ENCODE measurements at places on chromosomes 12 and 14.

DNA sequence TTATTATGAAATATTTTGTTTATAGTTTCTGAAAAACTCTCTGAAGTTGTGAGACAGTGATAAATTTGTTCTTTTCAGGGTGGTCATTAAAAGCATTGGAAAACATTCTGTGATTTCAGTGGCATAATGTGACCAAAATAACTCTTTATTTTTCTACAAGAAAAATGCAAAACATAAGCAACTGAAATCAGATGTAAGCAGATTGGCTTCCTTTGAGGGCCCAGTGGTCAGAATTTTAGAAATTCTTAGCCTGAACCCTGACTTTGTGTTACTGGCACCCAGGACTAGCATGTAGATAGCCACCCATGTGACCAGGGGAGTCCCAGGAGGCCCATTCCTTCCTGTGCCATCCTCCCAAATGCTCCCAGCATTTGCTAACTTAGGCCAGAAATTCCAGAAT is 145.6 kb upstream of the SLC38A2 start:
- no peak for DNase-seq

DNA sequence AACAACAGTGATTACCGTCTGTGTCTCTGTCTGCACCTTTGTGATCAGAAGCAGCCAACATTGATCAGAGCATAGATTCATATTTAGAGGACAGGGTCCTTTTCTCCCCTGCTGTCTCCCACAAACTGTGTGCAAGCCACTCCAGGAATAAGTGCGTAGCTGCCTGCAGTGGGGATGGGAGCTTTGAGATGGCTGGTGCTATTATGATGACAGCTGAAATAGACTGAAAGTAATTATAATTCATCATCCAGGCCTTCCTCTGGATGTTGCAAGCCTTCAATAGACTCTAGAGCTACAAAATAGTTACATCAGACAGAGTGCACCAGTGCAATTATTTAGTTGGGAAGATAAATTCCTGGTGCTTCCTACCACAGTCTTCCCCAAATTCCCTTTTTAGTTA is 68.1 kb downstream of the BORCS5 start:
- no peak for DNase-seq

- DNase-seq = no peak
Measured at GRCh38 chr12:4331221-4331620, 10.2 kb downstream of the TIGAR start.

GRCh38 chr12:52257074-52257551 is 17.3 kb upstream of the KRT86 start:
- DNase-seq = no peak

DNA sequence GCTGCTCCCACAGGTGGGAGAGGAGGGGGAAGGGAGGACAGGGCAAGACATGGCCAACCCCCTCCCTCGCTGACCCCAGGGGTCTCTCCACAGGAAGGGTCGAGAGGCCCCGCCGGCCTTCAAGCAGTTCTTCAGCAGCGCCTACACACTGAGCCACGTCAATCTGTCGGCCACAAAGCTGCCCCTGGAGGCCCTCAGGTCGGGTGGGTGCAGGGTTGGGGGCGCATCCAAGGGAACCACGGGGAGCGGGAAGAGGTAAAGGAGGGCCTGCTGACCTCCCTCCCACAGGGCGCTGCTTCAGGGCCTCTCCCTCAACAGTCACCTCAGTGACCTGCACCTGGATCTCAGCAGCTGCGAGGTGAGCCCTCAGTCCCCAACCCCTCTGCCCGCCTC is 6.1 kb downstream of the CARMIL3 start:
- DNase-seq = no peak

DNA sequence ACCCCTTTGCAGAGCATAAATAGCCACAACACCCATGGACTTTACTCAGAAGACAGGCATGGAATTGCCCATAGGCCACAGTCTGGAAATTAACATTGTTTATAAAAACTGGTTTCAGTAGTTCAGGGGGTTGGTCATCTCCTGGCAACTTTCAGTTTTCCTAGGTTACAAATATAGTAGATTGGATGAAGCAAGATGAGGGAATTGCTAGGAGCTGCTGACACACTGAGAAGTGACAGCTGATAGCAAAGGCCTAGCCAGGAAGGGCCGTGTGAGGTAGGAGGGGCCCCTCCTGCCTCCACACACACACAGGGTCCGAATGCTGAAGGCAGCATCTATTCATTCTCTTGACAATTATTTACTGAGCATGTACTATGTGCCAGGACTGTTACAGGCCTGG is 8.3 kb downstream of the GALNT16 start:
- no peak for DNase-seq

DNA sequence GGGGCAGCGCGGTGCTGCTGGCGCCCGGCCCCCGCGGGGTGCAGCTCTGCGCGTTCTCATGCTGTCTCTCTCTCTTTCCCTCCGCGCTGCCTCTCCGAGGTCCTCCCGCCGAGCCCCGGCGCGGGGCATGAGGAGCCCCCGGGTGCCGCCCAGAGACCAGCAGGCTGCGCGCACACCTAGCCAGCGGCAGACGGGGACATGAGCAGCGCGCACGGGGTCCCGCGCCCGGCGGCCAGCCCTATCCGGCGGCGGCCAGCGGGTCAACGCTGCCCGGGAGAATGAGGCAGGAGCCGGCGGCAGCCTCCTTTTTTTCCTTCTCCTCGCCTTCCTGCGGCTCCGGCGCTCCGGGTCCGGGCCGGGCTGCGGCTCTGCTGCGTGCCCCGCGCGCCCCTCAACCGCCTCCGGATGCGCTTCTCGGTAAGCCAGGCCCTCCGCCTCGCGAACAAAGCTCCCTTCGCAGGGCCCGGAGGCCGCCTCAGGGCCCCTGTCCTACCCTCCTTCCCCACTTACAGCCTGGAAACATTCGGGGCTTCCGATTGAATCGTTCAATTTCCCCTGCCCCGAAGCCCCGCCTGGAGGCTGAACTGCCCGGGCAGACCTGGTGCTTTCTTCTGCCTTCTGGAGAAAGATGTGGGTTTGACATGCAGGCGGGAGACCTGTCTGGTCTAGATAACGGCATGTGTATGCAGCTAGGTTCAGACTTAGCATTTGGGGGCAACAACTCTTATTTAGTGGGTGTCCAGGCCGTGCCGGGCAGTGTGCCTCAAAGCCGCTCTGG is at the start of gene TUNAR:
TUNAR (plus strand) TSS at position 72 of the 778 bp plus-strand sequence.
- DNase-seq = no peak

GRCh38 chr12:89622115-89622514 is 86.5 kb downstream of the ATP2B1 start:
- DNase-seq = no peak

DNA sequence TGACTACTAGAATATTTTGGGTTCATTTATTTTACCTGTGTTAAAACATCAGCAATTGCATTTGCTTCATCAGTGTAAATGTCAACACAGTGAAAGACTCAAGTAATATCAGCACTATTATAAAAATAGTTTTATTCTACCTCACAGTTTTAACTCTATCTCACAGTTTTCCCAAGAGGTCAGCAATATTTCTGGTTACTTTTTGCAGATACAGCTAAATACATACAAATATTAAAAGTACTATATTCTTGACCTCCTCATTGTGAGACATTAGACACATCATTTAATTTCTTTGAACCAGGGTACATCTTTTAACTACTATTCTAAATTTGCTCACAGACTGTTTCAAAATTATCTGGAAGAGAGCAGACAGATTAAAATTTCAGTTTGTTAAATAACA is 321.7 kb upstream of the OR4E1 start:
- no peak for DNase-seq

DNA sequence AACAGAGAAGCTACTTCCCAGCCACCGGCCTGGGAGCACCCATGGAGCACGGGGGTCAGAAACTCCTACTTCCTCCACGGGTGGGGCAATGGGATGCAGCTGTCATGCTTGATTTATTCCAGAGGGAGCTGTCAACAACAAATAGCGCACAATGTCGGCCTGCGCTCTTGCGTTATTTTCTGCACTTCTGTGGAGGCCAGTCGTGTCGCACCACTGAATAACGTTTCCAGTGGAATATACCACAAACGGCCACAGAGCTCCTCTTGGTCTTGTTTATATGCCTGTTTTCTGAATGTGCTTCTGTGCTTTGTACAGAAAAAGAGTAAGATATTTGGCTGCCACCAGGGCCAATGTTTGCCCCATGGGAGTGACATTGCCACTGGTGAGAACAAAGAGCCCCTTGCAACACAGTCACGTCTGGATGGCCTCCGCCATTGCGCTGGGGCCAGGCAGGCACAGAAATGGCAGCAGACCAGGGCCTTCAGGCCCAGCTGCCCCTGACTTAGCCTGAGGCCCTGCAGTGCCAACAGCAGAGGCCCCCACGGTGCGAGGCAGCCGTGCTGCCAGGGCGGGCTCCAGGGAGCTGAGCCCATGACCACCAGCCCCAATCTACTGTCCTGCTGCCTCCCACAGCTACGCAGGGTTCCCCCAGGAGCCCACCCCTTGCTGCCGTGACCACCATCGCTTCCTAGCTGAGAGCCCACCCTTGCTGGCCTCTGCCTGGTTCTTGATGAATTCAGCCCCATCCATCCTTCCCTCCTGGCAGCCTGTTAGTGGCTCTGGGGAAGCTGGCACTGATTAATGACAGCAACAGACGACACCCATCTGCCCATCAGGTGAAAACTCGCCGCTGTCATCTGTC is 28.9 kb upstream of the TMEM179 start:
- no peak for DNase-seq

DNA sequence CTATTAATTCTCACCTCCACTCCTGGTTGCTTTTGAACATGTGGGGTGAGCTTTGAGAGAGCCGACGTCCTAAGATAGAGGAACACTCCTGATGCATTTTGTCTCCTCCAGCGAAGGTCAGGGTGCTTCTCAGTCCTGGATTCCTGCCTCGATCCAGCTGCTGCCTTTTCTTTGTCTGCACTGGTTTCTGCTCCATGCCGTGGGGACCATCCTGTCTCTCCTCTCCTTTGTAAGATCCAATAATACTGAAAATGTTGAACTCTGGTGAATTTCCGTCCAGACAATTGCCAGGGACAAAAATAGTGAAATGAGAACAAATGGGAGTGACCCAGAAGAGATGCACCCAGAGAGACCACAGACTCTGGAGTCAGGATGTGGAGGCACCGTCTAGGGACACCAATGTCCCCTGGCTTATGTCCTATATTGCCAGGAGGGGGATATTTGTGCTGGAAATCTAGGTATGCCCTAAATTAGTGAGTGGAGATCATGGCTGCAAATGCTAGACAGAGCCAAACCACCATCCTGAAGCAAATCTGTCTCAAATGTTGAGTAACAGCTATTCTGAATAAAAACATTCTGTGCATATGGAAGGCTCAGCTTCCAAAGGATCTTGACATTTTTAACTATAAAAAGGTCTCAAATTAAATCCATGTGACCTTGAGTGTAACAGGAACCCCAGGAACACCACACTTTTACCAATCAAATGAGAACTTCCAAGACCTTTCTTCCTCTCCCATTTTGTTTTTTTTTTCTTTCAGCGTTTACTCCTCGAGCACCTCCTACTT is 170.9 kb downstream of the PPM1H start:
- DNase-seq = no peak
